SK-N-SH (cell line): ENCODE measurements at places on chromosomes 4 and X. TPM values are rescaled to one million over a fixed set of nuclear protein-coding genes. Genes with fewer than 3 reads are reported as not detected.

Gene TEX13D
- polyA plus RNA-seq = not detected in 2 replicates

Gene ADAMTS3
- 0.99 and 1.3 TPM in 2 replicates for polyA plus RNA-seq

Gene FAM199X
- 2.2 and 3.2 TPM in 2 replicates for polyA plus RNA-seq

Gene POLN
- polyA plus RNA-seq = 0.67 and 1.2 TPM in 2 replicates

Gene CT83
- not detected in 2 replicates for polyA plus RNA-seq

Gene ERAS
- polyA plus RNA-seq = 0.03 and 0.06 TPM in 2 replicates

Gene CLOCK
- polyA plus RNA-seq = 4.2 and 5.5 TPM in 2 replicates

- no peaks in the 10 kb centered on the region for H3K4me1 ChIP-seq
- no peak for DNase-seq
- no peak overlapping the region for H3K27ac ChIP-seq
- H3K36me3 ChIP-seq = no peaks in the 10 kb centered on the region
- H3K4me3 ChIP-seq = no peak overlapping the region
Observed at GRCh38 chr4:110704748-110705439, 82.0 kb upstream of the PITX2 start.

- no peak for DNase-seq
- H3K4me3 ChIP-seq = no peak overlapping the region
- no peaks in the 10 kb centered on the region for H3K27me3 ChIP-seq
- H3K4me1 ChIP-seq = no peaks in the 10 kb centered on the region
- no peaks in the 10 kb centered on the region for H3K36me3 ChIP-seq
- H3K27ac ChIP-seq = peak overlapping the region; percentile 52
Observed at GRCh38 chrX:13463608-13464007, 105.8 kb upstream of the EGFL6 start.

- no peak overlapping the region for H3K27ac ChIP-seq
- no peaks in the 10 kb centered on the region for H3K27me3 ChIP-seq
- H3K36me3 ChIP-seq = no peaks in the 10 kb centered on the region
- H3K4me1 ChIP-seq = no peaks in the 10 kb centered on the region
Observed at GRCh38 chrX:94123062-94123461, 449.1 kb downstream of the FAM133A start.

DNA sequence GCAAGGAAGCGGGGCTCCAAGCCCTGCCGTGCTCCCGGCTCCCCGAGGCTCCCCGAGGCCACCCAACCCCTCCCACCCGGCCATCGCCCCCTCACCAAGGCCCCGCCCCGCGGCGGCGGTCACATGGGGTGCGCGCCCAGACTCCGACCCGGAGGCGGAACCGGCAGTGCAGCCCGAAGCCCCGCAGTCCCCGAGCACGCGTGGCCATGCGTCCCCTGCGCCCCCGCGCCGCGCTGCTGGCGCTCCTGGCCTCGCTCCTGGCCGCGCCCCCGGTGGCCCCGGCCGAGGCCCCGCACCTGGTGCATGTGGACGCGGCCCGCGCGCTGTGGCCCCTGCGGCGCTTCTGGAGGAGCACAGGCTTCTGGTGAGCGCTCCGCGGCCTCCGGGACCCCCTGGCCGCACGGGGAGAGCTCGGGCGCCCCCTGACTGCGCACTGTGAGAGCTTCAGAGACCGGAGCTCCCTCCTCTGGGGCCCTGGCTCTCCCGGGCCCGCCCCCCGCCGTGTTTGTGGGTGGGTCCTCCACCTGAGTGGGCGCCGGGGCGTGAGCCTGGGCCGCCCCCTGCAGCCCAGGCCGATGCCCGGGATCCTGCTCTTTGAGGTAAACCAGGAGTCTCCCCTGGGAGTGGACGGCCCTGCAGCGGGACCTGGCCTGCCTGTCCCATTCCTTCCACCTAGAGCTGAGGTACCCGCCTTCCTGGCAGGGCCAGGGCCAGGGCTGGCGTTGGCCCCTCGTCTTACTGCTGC lies at the start of gene IDUA:
TSS of gene IDUA (plus strand) at position 166 of the 745 bp plus-strand sequence. CDS start at position 207, 41 bp downstream.
- peak; percentile 97 for DNase-seq
- no peaks in the 10 kb centered on the region for H3K27me3 ChIP-seq
- H3K4me3 ChIP-seq = peak within 1 kb of the TSS; percentile 76
- peak within 1 kb of the TSS; percentile 82 for H3K27ac ChIP-seq
- H3K4me1 ChIP-seq = 0 out of 2 replicates have a peak, but pooled peaks cover 10% of the 10 kb centered on the region
- H3K36me3 ChIP-seq = no peaks in the 10 kb centered on the region

GRCh38 chr4:90137555-90137954 lies 10.4 kb downstream of the CCSER1 start:
- no peak overlapping the region for H3K4me3 ChIP-seq
- H3K27ac ChIP-seq = no peak overlapping the region
- no peaks in the 10 kb centered on the region for H3K27me3 ChIP-seq

DNA sequence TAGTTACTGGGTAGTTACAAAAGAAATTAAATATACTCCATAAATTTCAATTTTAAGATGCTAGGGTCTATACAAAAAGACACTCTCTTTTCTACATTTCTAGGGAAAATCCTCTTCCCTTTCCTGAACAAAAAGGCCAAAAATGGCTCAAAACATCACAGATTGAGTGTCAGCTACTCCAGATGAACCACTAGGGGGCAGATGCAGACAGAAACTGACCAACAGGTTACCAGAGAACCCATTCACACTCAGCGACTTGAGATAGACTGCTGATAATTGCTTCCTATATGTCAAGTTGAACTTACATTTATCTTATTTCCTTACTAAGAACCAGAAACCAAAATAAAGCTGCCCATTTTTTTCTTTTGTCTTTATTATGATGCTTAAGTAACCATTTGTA lies 83.4 kb upstream of the MID1IP1 start:
- no peak overlapping the region for H3K4me3 ChIP-seq
- no peaks in the 10 kb centered on the region for H3K27me3 ChIP-seq
- no peak overlapping the region for H3K27ac ChIP-seq
- H3K36me3 ChIP-seq = no peaks in the 10 kb centered on the region
- no peaks in the 10 kb centered on the region for H3K4me1 ChIP-seq
- DNase-seq = peak; percentile 32

- no peak overlapping the region for H3K27ac ChIP-seq
- peak; percentile 2 for DNase-seq
- no peak overlapping the region for H3K4me3 ChIP-seq
Observed at GRCh38 chr4:70531981-70532380, 13.6 kb downstream of the AMTN start.

DNA sequence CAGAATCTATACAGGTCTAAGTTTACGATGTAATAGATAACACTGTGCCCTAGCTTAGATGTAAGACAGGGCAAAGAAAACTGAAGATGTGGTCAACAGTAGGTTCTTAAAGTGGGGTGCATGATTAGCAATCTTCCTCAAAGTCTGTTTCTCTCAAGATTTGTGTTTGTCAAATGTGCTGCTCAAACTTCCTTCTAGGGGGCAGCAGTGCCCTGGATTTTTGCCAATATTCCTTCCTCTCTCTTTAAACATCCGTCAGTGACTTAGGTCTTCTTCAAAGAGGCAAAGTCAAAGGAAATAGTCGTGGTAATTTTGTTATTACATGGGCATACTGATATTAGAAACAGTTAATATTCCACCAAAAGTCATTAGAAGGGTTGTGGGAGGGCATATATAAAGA lies 4.2 kb upstream of the PDHA2 start:
- H3K27ac ChIP-seq = no peak overlapping the region
- DNase-seq = peak; percentile 20
- no peaks in the 10 kb centered on the region for H3K27me3 ChIP-seq
- H3K4me1 ChIP-seq = peaks cover 16% of the 10 kb centered on the region

DNA sequence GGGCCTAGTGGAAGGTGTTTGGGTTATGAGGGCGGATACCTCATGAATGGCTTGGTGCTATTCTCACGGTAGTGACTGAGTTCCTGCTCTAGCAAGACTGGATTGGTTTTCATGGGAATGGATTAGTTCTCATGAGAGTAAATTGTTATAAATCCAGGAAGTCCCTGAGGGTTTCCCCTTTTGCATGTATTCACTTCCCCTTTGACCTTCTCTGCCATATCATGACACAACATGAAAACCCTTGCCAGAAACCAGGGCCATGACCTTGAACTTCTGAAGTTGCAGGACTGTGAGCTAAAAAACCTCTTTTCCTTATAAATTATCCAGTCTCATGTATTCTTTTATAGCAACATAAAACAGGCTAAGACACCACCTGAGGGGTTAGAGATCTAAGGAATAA lies 529.7 kb upstream of the RPS6KA3 start:
- no peaks in the 10 kb centered on the region for H3K4me1 ChIP-seq
- H3K27ac ChIP-seq = no peak overlapping the region
- no peak for DNase-seq
- no peak overlapping the region for H3K4me3 ChIP-seq

GRCh38 chrX:20309806-20310205 lies 43.1 kb upstream of the RPS6KA3 start:
- no peak overlapping the region for H3K4me3 ChIP-seq
- no peak overlapping the region for H3K27ac ChIP-seq
- no peaks in the 10 kb centered on the region for H3K4me1 ChIP-seq

DNA sequence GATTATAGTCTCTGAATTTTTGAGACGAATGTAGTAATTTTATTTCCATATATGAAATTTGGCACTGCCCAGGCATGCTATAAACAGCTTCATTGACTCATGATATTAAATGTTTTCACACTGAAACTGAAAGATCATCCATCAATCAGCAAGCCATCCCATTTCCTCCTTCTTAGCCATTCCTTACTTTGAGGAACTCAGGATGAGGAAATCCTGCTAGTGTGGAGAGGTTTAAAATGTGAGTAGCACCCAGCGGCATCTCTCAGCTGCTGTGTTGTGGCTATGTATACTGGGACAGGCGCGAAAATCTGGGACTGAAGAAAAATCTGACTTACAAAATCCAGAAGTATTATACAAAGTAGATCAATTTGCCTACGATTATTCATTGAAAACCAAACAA lies 52.1 kb downstream of the PTCHD1 start:
- no peak overlapping the region for H3K4me3 ChIP-seq
- no peaks in the 10 kb centered on the region for H3K36me3 ChIP-seq
- no peak overlapping the region for H3K27ac ChIP-seq

DNA sequence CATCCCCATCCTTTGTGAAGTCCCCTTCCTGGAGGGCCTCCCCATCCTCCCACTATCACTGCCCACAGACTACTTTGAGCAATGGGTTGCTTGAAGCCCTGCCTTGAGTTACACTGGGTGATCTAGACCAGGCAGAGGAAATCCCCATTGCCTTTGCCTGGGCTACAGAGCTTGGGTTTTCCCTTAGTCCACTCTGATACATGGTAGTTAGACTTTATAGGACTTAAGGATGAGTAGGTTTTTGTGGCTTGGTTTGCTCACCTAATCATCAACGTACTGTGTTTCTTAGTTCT lies 56.6 kb downstream of the TMEM131L start:
- H3K36me3 ChIP-seq = no peaks in the 10 kb centered on the region
- no peak for DNase-seq
- no peak overlapping the region for H3K27ac ChIP-seq
- no peaks in the 10 kb centered on the region; the same call in 1 of the 2 replicates for H3K4me1 ChIP-seq
- H3K27me3 ChIP-seq = no peaks in the 10 kb centered on the region
- no peak overlapping the region for H3K4me3 ChIP-seq

DNA sequence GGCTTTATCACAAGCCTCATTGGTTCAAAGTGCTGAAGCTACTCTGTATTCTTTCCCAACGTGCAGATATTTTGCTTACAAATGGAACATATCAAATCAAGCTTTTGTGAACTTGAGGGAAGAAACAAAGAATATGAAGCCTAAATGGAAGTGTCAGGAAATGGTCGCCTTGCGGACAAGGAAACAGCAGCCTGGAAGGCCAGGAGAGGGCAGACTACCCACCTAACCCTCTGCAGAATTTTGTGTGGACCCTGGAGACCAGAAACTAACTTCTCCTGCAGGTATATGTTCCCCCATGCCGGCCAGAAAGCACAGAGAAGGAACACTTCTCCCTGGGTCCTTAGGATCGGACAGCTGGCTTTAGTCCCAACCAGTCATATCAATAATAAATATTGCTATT lies 1425.8 kb downstream of the PCDH7 start:
- no peak overlapping the region for H3K27ac ChIP-seq
- H3K4me3 ChIP-seq = no peak overlapping the region
- no peaks in the 10 kb centered on the region for H3K36me3 ChIP-seq
- DNase-seq = no peak
- H3K4me1 ChIP-seq = no peaks in the 10 kb centered on the region; the same call in 1 of the 2 replicates

DNA sequence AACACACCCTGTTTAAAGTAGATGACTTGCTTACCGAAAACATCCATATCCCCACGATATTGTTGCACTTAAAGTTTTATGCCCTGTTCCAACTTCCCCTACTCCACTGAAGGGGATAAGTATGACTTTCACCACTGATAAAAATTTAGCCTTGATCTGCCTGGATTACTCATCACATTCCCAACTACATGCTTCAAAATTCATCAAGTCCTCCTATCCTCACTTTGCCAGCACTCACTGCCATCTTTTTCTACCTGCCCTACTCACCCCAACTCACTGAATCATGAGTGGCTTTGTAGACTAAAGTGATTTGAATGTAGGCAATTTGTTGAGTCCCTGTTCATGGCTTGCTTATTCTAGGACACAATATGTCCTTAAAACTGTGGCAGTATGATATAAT lies 12.2 kb upstream of the GPRIN3 start:
- H3K27ac ChIP-seq = no peak overlapping the region
- no peak overlapping the region for H3K4me3 ChIP-seq
- H3K36me3 ChIP-seq = no peaks in the 10 kb centered on the region
- DNase-seq = no peak
- H3K4me1 ChIP-seq = no peaks in the 10 kb centered on the region
- H3K27me3 ChIP-seq = no peaks in the 10 kb centered on the region

GRCh38 chrX:106718709-106719108 lies 7.8 kb upstream of the RNF128 start:
- H3K27ac ChIP-seq = no peak overlapping the region
- H3K4me3 ChIP-seq = no peak overlapping the region
- no peaks in the 10 kb centered on the region for H3K36me3 ChIP-seq
- peaks cover 64% of the 10 kb centered on the region for H3K27me3 ChIP-seq
- DNase-seq = no peak

DNA sequence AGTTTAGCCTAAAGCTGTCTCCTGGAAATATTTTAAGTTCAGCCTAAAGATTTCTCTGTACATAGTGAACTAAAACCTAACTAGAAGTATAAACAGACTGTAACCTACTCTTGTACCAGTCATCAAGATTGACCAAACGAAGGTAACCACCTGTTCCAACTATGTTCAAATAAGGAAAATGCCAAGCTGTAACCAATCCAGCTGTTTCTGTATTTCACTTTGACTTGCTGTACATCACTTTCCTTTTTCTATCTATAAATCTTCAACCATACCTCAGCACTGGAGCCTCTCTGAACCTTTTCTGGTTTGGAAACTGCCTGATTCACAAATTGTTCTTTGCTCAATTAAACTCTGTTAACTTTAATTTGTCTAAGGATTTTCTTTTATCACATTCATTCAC lies 3.1 kb upstream of the CYSLTR1 start:
- no peaks in the 10 kb centered on the region for H3K36me3 ChIP-seq
- no peaks in the 10 kb centered on the region for H3K4me1 ChIP-seq
- no peak overlapping the region for H3K4me3 ChIP-seq

- H3K36me3 ChIP-seq = no peaks in the 10 kb centered on the region
- no peak overlapping the region for H3K4me3 ChIP-seq
- peak overlapping the region; percentile 96 for H3K27ac ChIP-seq
- no peaks in the 10 kb centered on the region; the same call in 1 of the 2 replicates for H3K4me1 ChIP-seq
- peaks cover 13% of the 10 kb centered on the region; the same call in 1 of the 2 replicates for H3K27me3 ChIP-seq
Observed at GRCh38 chrX:77444075-77444474, 3.1 kb upstream of the FGF16 start.

DNA sequence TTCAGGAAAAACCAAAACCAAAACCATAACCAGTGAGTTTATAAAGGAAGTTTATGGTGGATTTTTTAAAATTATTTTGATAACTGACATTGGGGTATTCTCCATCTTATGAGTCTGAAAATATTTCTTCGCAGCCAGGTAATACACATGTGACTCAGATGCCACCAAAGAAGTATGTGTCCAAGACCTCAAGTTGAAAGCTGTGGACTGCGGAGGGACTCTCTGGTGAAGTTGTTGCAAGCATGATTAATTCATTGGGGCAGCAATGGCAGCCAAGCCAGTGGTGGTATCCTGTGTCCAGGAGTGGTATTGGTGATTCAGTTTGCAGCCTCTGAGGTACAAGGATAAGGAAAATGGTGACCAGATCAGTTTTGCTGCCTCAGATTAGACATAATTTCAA lies 14.0 kb upstream of the ADH5 start:
- H3K4me1 ChIP-seq = no peaks in the 10 kb centered on the region
- no peak for DNase-seq
- H3K27ac ChIP-seq = no peak overlapping the region
- no peak overlapping the region for H3K4me3 ChIP-seq
- no peaks in the 10 kb centered on the region for H3K36me3 ChIP-seq
